Stimulated activated CD4-positive, alpha-beta T cell treated with anti-CD3 and anti-CD28 coated beads, TNF-alpha, amount 100 ng/mL, for 48 hours (primary cell): ENCODE measurements at places on chromosomes 7 and 10.

DNA sequence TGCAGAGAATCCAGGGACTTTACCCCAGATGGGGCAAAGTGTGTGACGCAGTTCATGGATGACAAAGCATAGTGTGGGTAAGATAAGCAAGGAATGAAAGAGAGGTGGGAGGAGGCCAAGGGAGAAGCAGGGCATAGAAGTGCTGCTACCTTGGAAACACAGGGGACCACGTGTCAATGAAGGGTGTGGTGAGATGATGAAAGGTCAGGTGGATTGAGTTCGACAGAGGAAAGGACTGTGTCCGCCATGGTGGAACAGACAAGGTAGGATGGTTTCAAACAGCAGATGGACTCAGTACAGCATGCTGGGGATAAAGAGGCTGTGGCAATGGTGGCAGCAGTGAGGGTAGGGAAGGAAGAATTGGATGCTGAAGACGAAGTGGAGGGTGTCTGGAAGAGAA is 32.7 kb downstream of the MEST start:
- DNase-seq = no peak

- no peak for DNase-seq
These were observed 1072.1 kb downstream of the NXPH1 start for GRCh38 chr7:9505516-9505915.

- DNase-seq = peak; percentile 23
These were observed 52.4 kb upstream of the ADRB1 start for GRCh38 chr10:113991091-113991860.

DNA sequence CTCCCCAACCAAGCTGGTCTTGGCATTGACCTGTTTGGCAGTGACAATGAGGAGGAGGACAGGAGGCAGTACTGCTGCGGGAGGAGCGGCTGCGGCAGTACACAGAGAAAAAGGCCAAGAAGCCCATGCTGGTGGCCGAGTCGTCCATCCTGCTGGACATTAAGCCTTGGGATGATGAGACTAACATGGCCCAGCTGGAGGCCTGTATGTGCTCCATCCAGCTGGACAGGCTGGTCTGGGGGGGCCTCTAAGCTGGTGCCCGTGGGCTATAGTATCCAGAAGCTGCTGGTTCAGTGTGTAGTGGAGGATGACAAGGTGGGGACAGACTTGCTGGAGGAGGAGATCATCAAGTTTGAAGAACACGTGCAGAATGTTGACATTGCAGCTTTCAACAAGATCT is 39.1 kb upstream of the ZNF273 start:
- no peak for DNase-seq

DNA sequence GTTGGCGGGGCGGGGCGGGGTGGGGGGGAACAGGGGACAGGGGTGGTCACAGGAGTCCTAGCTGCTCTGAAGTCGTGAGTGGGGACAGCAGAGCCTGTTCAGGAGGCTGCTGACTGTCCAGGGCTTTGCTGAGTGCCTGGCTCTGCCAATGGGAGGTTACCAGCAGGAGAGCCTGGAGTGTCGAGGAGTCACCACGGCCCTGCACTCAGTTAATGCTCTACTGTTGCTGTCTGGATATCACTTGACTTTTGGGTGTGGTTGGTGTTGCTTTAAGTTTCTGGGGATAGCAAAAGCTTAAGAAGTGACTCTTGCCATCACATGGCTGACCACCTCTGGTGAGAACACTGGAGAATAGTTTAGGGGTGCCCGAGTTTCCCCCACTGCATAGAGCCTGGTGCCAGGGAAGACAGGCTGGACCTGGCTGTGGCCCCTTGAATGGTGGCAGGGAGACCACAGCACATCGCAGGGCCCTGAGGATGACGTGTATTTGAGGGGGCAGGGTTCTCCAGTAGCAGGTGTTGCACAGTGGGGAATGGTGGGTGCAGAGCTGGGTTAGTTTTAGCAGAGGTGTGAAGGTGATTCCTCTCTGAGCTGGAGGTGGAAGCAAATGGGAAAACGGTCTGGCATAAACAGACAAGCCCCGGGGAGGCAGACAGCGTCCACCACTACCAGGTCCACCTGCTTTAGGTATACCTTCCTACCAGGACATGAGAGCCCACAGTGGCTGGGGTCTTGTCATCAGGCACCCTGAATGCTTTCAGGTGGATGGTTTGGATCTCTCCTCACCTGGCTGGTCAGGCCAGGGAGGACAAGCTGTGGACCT is 54.2 kb upstream of the CAMK2B start:
- DNase-seq = no peak

- no peak for DNase-seq
These were observed 255.1 kb downstream of the OTUD1 start for GRCh38 chr10:23693925-23694324.

- DNase-seq = no peak
These were observed 4.5 kb downstream of the FAM20C start for GRCh38 chr7:196778-197321.

DNA sequence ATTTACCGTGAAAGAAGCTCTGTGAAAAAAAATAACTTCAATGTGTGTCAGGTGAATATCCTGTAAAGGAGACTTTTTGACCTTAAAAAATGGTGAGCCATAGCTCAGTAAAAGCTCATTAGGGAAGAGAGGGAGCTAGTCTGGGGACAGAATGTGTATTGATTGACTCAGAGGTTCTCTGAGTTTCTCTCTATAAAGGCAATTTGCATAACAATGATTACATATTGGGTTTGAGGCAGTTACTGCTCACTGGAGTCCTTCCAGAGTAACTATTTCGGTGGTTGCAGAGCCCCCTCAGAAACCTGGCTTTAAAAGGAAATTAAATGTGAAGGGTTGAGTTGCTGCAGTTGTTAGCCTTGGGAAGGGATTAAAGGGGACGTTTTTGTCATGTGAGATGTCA is 181.6 kb downstream of the GALNT17 start:
- DNase-seq = no peak

DNA sequence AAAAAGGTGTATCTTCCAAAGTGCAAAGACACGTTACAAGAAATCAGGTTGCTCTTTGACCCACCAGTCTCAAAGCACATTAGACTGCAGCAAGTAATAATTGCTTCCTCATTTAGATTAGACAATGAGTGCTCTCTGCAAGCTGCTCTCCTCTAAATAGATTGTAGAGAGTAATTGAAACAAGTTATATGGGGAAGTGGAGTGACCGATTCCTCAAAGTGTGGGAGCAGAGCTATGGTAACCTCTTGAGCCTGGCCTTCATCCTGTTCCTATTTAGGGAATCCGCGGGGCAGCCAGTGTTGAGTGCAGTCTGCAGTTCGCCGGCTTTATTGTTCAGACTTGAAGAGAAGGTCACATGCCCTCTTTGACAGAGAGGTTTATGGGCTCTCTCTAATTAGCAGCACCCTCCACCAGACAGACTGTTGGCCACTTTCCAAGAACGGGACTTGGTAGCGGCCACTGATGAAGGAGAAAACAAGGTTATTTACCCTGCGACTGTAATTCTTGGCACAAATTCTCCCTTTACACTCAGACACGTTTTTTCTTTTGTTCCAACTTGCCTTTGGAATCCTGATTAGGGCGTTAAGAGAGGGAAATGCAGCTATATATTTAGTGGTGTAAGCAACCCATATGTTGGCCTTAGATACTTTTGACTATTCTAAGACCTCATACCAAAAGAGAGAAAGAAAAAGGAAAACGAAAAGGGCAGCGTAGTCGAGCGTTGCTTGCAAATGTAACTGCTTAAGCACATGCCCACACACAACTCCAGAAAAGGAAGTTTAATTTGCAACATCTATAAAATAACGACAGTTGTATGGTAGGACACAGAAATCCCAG is 107.5 kb downstream of the REEP3 start:
- DNase-seq = no peak

DNA sequence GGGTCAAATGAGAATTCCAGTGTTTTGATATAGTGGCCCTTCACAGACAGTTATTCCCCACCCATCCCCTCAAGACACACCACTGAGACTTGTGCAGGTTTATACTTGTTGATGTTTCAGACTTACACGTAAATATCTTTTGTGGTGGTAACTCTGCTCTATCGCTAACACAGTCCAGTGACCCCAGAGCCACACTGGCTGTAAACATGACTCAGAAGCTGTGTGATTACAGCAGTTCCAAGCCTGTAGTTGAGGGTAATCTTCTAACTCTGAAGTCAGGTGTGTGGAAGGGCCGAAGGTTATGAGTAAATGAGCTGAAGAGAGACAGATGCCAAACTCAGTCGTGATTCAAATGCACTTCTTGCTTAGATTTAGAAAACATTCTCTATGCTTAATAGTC is 19.4 kb downstream of the NOBOX start:
- DNase-seq = no peak

- DNase-seq = no peak
These were observed 262.5 kb downstream of the TRIL start for GRCh38 chr7:28695300-28696295.
